Forelimb muscle (tissue), 1 donor: ENCODE measurements at places on chromosomes 6 and 20.

GRCh38 chr20:13684566-13685222 lies 46.0 kb upstream of the TASP1 start:
- no peak for DNase-seq

DNA sequence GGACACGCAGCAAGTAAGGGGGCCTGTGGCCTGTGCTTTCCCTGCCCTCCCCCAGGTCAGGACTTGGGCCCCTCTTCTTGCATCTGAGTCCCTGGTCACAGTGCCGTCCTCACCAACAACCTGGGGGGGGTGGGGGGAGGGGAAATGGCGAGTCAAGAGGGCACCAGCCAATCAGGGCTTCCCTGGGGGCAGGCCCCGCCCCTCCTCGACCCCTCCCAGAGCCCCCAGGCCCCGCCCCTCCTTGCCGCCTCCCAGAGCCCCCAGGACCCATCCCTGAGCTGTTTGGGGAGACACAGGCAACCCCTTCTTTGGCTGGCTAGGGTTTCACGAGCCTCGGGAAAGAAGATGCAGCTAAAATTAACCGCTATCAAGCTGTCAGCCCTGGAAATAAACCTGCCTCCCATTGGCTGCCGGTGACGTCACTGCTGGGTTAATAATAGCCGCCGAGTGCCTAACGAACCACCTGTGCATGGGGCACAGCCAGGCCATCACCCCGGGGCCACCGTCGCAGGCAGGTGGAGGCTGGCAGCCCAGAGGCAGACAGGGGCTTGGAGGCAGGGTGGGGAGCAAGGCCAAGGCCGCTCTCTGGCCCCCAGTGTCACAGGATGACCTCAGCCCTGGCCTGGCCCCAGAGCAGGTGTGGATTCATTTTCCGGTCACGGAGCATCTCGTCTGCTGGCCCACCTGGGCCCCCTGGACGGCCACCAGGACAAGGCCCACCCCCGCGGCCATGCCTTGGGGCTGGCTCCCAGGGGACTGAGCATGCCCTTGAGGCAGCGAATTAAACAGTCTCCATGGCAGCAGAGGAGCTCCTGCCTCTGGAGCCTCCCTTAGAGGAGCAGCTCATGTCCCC lies 3.2 kb upstream of the EEF1A2 start:
- no peak for DNase-seq

- DNase-seq = no peak
Measured at GRCh38 chr6:158213925-158214674, 46.0 kb downstream of the GTF2H5 start.

- no peak for DNase-seq
Measured at GRCh38 chr6:143141442-143141841, 80.8 kb downstream of the AIG1 start.

DNA sequence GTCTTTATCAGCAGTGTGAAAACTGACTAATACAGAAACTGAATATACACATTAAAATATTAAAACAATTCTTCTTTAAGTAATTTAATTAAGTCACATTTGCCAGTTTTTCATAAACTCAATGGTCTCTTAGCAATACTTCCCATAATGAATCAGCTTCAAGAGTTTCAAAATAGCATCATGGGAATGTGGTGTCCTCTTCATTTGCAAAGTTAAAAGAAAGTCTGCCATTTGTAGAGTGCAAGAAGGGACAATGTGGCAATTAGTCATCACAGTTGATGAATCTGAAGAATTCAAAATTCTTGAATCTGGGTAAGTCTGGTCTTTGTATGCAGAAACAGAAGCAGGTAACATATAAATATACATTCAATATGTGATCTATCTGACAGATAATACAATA lies 38.7 kb downstream of the SYNE1 start:
- no peak for DNase-seq

DNA sequence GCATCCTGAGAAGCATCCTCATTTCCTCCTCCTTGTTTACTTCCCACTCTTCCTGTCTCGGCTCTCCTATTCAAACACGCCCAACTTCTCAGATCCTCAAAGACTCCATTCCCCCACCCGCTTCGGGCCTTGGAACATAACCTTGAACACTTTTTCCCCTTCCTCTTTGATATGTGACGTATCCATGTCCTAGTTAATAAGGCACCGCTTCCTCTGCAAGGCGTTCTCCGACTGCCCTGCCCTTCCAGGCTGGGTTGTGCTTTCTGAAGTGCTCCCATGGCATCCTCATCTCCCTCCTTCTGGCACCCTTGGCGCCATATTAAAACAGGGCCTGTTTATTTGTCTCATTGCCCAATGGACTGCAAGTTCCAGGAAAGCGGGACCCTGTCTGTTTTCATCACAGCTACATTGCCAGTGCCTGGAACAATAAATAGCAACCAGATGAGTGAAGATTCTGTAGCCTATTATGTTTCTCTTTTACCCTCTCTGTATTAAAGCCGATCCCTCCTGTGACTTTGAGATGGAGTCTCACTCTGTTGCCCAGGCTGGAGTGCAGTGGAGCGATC lies 115.3 kb upstream of the TRAF3IP2 start:
- no peak for DNase-seq

DNA sequence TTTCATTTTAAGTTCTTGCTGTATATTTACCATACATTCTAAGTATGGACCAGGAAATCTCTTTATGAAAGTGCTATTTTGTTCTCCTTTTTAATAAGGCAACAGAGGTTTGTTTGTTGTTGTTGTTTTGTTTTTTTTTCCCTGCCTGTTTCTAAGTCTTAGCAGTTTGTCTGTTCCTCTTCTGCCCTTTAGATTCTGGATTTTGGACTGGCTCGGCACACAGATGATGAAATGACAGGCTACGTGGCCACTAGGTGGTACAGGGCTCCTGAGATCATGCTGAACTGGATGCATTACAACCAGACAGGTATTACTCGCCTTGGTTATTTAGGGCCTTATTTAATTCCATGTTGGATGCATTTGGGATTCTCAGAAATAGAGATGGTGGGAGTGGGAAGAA lies 48.0 kb downstream of the MAPK14 start:
- no peak for DNase-seq

- DNase-seq = no peak
Measured at GRCh38 chr6:156107624-156108101, 652.0 kb upstream of the NOX3 start.

- no peak for DNase-seq
Measured at GRCh38 chr6:37536491-37537190, 36.9 kb upstream of the CCDC167 start.

DNA sequence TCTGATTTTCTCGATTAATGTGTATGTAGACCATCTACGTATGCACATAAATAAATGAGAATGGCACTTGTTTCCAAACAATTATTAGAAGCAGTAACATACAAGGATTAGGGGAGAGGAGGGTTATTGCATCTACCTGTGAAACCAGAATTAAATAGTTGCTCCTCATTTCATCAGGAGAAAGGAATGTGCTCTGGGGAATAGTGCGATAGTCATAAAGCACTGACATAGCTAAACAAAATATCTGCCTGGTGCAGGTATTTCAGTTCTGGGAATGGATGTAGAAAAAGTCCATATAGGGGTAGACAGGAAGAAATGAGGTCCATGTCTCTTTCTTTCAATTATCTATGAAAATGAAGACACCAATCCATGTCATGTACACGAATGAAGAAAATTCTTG lies 1.6 kb upstream of the ID4 start:
- DNase-seq = no peak

- no peak for DNase-seq
Measured at GRCh38 chr6:166330612-166331011, 11.7 kb downstream of the SFT2D1 start.

DNA sequence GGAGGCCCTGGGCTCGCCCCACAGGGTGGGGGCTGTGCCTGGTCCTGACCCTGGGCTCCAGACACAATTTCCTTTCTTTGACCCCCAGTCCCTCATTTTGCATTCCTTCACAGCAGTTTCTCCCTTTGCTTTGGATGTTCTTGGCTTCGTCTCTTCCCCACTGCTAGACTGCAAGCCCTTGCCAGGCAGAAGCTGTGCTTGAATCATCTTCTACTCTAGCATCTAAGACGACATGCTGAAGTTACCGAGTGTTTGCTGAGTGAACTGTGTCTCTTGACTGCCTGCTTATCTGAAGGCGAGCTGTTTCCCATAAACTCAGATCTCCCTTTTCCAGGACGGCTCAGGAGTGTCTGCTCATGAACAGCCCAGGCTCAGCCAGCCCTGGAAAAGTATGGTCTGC lies 14.3 kb upstream of the SYNDIG1 start:
- no peak for DNase-seq
